ENCODE measurements at places on chromosomes 16 and 17.

DNA sequence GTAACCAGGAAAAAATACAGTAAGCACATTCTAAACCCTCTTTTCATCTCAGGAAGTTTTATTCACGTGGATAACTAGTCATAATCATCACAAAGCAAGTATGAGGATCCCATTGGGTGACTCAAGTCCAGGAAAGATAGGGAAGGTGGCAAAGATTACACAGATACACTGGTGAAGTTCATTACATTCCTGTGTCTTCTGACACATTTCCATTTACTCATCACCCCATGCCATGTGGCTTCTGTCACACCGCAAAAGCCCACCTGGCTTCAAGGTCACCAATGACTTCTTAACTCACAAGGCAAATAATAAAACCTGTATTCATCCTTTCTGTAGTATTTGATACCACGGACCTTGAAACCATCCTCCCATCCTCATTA is 17.0 kb downstream of the HS3ST3A1 start:
- DNase-seq, result no peak

DNA sequence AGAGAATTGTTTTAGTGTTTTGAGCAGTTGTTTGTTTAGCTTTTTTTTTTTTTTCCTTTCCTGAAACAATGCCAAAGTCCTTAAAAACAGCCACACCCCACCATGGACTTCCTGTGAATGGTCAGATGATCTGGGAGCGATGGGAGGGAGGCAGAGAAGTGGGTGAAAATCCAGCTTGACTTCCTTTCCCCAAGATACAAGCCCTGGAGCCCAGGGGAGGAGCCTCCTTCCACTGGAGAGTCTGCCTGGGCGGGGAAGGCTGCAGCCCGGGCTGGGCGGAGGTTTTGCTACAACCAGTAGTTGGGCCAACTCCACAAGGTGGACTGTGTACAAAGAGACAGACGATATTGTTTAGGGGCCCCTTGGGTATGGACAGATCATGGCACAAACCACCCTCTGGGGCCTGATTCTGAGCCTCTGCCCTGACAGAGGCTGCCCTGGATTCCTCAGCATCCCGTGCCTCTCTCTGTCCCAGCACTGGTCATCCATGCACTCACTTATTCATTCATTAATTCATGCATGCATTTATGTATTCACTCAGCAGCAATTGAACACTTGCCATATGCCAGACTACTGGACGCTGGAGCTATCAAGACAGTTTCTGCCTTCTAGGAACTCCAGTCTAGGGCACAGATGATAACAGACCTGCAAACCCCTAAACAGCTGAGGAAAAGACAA is 29.8 kb downstream of the WSB1 start:
- DNase-seq, result no peak

DNA sequence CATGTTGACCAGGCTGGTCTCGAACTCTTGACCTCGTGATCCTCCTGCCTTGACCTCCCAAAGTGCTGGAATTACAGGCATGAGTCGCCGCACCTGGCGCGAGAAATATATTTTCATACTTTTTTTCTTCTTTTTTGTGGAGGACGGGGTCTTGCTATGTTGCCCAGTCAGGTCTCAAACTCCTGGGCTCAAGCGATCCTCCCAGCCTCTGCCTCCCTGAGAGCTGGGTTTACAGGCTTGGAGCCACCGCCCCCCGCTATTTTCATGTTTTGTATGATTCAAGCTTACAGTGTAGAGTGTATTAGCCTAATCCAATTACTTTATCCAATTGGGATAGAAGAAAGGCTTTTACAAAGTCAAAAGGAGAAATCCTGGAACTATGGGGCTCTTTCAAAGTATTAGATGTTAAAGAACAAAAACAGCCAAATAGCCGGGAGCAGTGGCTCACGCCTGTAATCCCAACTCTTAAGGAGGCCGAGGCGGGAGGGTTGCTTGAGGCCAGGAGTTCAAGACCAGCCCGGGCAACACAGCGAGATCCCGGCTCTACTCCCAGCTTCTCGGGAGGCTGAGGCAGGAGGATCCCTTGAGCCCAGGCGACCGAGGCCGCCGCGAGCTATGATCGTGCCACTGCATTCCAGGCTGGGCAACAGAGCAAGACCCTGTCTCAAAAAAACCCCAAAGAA is 1.4 kb upstream of the MAP1LC3B start:
- DNase-seq, result no peak

DNA sequence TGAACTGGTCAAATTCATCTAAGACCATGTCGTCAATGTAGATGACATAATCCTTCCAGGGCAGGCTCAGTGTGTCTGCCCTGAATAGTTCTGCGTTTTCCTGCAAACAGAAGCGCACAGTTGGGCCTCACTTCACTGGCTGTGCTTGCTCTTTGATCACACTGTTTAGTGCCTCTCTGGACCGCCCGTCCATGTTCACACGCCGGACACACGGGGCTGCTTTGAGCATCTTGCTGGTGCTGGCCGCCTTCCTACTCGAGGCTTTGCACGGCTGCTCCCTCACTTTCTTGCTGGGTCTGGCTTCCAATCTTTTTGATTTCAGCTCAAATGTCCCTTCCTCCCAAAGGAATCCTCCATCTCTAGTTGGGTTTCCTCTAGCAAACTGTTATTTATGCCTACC is 37.4 kb downstream of the DNAH17 start:
- no peak for DNase-seq

DNA sequence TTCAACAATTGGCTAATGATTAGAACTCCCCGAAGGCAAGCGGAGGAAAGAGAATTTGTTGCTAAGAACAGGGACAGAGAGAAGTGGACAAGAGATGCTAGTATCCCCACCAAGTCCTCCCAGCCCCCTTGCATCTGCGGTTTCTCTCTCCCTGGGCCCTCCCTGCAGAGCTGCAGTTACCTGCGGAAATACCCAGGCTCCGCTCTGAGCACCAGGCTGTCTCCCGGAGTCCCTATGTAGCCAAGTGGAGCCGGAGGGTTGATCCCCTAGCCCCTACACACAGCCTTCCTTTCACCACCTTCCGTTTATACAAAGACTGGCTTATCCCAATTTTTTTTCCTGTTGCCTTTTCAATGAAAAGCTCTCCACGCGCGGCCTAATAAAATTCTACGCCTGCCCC is 834.4 kb downstream of the KCNJ2 start:
- DNase-seq, result no peak

GRCh38 chr16:49484451-49484849 is 110.8 kb downstream of the C16orf78 start:
- no peak for DNase-seq

- DNase-seq, result no peak
These were observed 42.6 kb upstream of the RPH3AL start for GRCh38 chr17:395179-395578.

DNA sequence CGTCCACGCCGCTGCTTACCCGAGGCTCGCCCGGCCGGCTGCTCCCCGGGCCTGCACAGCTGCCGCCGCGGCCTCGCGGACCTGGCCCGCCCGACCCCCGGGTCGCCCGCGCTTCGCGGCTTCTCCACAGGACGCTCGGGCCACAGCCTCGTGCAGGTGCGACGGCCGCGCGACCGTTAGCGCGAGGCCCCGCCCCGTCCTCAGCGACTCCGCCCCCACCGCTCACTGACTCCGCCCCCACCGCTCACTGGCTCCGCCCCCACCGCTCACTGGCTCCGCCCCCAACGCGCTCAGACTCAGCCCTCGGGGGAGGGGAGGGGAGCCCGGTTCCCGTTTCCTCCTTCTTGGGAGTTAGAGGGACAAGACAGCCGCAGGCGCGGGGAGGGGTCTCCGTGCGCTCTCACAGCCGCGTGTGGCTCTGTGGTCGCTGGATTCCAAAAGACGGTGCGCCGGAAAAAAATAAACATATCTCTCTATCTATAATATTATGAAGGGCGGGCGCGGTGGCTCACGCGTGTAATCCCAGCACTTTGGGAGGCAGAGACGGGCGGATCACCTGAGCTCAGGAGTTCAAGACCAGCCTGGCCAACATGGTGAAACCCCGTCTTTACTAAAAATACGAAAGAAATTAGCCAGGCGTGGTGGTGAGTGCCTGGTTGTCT is at the start of gene MEIOB:
TSS of gene MEIOB (minus strand) at position 191 of the 662 bp plus-strand sequence. CDS start 3,989 bp downstream, outside the sequence.
- DNase-seq, result peak; percentile 27

DNA sequence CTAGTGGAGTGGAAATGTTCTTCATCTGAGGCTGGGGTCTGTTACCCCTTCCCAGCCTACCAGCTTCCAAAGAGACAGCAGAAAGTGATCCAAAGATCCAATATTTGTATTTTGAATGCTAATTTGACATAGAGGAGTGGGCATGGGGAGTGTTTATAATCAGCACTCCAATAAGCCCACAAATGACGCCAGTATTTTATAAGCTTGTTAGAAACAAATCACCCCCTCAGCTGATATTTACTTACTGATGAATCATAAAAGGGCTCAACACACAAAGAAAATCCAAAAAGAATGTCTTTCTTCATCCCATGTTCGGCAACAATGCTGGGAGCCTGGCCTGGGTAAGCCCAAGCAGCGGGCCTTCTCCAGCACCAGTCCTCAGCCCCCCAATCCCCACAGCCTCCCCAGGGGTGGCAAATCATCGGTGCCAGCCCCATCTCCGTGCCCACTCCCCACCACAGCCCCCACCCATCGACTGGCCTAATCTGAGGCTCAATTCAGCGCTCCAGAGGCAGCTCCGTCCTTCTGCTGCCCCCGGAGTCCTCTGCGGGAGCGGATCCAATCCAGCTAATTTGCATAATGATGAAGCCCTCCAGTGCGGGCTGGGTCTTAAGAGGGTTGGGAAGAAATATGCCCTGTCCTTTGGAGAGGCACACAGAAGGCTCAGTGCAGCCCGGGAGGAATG is 169.5 kb downstream of the C16orf78 start:
- no peak for DNase-seq

DNA sequence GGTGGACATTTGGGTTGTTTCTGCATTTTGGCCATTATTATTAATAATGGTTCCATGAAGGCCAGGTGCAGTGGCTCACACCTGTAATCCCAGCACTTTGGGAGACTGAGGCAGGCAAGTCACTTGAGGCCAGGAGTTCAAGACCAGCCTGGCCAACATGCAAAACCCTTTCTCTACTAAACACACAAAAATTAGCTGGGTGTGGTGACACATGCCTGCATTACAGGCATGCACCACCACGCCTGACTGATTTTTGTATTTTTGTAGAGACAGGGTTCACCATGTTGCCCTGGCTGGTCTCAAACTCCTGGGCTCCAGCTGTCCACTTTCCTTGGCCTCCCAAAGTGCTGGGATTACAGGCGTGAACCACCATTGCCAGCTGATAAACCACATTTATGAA is 58.5 kb downstream of the TNFRSF13B start:
- DNase-seq, result no peak

DNA sequence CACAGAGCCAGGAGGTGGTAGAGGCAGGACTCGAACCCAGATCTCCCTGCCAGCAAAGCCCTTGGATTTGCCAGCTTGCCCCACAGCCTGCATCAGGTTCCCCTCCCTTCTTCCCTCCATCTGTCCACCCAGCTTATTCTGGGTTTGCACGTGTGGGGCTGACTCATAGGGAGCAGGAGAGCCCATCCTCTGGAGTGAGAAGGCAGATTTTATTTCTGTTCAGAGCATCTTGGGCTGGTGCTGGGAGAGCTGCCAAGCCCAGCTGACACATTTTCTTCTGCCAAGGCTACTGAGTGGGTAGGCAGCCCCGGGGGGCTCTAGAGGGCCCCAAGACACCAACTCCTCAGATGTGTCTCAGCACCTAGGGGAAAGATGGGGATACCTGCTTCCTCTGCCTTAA is 106.3 kb upstream of the CRHR1 start:
- DNase-seq, result no peak

DNA sequence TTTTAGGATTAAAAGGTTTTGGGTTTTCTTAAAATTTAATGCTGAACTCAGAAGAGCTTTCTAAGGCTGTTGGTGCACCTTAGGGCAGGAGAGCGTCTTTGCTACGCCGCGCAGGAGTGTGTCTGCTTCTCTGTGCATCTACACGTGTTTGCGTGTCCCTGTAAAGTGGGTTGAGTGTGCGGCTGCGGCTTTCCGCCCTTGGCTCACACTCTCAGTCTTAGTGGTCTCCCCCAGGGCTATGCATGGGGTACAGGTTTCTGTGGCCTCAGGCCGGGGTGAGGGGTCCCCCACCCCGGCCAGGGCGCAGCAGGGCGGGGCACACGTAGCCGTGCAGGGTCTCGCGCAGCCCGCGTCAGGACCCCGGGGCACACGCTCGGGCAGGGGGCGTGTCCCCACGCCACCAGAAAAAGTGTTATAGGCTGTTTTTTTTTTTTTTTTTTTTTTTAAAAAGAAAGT is 727 bp upstream of the TENT4B start:
- DNase-seq, result peak; percentile 51

DNA sequence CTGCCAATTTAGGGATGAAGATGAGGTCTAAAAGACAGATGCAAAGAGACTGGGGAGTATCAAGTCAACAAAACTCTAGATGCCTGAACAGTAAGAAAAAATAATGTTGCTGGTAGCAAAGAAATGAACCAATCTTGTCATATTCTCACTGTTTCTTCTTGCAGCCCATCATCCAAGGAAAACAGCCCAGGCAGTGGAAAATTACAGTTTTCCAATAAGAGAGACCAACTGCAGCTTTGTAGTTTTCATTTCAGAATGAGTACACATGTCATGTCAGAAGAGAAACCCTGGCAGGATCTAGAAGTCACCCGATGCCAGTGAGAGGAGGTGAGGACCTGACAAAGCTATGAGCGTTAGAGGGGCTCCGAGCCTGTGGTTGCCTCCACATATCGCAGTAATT is 500.4 kb upstream of the PSMD7 start:
- DNase-seq, result no peak

DNA sequence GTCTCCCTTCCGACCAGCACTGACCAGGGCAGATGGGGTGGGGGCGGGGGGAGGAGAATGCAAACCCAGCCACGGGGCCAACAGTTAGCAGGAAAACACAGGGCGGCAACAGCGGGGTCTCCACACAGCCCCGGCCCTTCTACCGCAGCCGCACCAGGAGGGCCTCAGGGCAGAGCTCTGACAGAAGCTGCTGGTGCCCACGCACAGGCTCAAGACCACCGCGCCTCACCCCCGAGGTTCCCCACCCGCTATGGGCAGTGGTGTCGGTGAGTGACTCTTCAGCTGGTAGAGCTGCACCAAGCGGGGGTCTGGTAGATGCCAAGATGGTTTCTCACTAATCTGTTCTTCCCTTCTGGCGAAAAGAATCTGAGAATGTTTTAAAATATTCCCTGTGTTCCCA is 16.1 kb downstream of the HAGH start:
- no peak for DNase-seq

DNA sequence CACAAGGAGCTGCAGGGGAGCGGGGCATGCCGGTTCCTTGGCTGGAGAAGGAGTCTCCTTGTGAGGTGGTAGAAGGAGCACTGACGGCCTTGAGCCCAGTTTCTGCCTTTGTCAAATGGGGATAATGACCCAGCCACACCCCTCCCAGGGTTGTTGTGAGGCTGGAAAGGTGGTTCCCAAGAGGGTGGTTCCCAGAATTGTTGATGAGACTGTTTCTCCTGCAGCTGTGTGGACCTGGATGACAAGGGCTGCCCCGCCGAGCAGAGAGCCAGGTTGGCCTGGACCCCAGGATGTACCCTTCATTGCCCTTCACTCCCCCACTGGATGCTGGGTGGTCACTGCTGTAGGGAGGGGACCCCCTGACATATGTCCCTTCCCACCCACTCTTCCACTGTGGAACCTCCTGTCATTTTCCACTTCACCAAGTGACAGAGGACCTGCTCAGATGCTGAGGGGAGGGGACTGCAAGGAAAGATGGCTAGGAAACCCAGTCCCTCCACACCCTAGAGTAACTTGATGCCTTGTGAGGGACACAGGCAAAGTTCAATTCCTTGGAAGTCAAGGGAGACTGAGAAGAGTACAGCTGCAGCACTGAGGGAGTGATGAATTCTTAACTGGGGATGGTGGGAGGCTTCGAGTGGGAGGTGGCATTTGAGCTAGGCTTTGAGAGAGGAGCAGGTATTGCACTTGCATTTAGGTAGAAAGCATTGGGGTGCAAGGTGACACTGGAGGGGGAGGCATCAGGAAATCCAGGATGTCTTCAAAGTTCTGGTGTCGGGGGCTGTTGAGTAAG is 10.6 kb downstream of the MIEN1 start:
- no peak for DNase-seq

GRCh38 chr16:85177448-85177846 is 65.2 kb upstream of the CIBAR2 start:
- DNase-seq, result no peak

All from activated CD4-positive, alpha-beta T cell treated with anti-CD3 and anti-CD28 coated beads, Interleukin-2, amount 50 U/mL, for 1 hour (primary cell).